ENCODE measurements at places on chromosomes 7 and 10. TPM values are rescaled to one million over a fixed set of nuclear protein-coding genes. Genes with fewer than 3 reads are reported as not detected.
A peak's percentile ranks its signal among the peaks of the same experiment; 100 is the strongest.

DNA sequence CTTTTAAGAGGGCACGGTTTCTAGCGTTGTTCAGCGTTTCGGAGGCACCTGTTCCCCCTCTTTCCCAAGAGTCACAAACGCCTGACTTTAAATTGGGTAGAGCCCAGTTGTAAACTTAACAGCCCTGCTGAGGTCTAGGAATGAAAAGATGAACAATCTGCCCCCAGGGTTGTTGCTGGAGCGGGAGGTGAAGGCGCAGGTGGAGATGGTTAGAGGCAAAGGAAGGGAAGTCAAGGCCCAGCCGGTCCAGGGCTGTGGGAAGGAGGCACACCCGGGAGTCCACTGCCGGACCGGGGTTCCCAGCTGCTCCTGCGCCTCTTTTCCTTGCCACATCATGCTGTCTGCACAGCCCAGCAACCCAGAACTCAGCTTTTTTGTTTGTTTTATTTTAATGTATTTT is 770 bp downstream of the PRXL2A start:
- DNase-seq = no peak

Gene VGF
- not detected for total RNA-seq

GRCh38 chr10:87092861-87093631 is 1.6 kb downstream of the GLUD1 start:
- peak; percentile 55 for DNase-seq

Gene CYREN
- total RNA-seq = 32.5 TPM

Gene PAPOLB
- not detected for total RNA-seq

- DNase-seq = no peak
Measured at GRCh38 chr10:86348321-86349210, 18.0 kb downstream of the GRID1 start.

Gene SEMA3E
- total RNA-seq = not detected

DNA sequence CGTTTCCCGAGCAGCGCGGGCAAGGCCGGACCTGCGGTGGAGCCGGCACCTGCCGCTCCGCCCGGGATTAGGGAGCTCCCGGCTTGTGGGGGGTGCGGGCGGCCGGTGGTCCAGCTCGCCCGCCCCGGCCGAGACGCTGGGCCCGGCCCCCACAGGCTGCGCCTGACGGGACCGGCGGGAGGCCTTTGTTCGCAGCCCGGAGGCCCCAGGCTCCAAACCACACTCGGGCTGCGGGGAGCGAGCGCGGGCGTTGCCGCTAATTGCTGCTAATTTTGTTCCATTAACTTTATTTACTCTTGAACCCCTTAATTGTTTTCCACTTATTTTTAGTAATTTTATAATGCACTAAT is 9.6 kb downstream of the UNCX start:
- DNase-seq = no peak

Gene KIAA1549
- 1.3 TPM for total RNA-seq

Gene GIMAP2
- 42.2 TPM for total RNA-seq

Gene SMO
- total RNA-seq = 0.81 TPM

DNA sequence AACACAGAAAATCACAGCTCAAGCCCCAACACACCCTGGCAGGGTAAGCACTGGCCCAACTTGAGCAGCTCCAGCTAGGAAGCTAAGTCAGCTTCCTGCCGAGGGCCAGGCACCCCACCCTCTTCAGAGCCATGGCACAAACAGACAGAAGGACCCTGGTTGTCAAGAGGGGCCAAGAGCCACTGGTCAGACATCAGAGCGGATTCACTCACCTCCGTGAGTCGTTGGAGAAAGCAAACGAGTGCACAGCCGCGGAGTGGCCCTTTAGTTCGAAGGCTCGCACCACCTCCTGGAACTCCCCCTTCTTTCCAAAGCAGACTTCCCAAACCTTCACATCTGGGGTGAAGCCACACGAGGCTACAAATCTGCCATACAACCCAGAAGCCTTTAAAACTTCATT is 7.4 kb downstream of the TBL2 start:
- DNase-seq = no peak

- no peak for DNase-seq
Measured at GRCh38 chr10:118161461-118162246, 114.9 kb upstream of the RAB11FIP2 start.

Gene ACTR3C
- total RNA-seq = 2.9 TPM

Gene ANK3
- total RNA-seq = 12.0 TPM

Measured in activated CD8-positive, alpha-beta T cell treated with anti-CD3 and anti-CD28 coated beads for 36 hours (primary cell).